Ureter (tissue), 1 donor: ENCODE measurements at places on chromosomes 11 and 22.

- no peak for DNase-seq
These were observed 215.5 kb upstream of the LARGE1 start for GRCh38 chr22:34135749-34136148.

DNA sequence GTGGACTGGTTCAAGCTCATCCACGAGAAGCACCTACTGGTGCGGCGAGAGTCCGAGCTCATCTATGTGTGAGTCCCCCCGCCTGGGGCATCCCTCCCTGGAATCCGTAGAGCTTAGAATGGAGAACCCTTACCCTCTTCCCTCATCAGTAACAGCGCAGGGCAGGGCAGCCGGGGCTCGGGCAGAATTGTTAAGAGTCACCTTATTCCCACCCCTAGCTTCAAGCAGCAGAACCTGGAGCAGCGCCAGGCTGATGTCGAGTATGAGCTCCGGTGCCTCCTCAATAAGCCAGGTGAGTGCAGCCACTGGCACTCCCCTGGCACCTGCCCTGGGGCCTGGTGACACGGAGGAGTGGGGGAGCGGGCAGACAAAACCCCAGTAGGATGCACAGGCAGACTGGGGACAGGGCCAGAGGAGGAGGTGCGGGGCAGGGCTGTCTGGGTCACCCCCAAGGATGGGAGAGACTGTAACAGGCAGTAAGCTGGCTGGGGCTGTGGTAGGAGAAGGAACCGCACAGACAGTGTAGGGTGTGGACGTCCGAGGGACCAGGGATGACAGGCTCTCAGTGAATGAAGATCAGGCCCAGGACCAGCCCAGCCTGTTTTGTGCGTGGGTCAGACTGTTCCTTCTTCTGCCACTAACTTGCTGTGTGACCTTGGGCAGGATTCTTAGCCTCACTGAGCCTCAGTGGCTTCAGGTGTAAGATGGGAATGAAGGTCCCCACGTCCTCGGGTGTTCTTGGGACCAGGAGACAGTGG lies 20.4 kb downstream of the C22orf23 start:
- DNase-seq = no peak

DNA sequence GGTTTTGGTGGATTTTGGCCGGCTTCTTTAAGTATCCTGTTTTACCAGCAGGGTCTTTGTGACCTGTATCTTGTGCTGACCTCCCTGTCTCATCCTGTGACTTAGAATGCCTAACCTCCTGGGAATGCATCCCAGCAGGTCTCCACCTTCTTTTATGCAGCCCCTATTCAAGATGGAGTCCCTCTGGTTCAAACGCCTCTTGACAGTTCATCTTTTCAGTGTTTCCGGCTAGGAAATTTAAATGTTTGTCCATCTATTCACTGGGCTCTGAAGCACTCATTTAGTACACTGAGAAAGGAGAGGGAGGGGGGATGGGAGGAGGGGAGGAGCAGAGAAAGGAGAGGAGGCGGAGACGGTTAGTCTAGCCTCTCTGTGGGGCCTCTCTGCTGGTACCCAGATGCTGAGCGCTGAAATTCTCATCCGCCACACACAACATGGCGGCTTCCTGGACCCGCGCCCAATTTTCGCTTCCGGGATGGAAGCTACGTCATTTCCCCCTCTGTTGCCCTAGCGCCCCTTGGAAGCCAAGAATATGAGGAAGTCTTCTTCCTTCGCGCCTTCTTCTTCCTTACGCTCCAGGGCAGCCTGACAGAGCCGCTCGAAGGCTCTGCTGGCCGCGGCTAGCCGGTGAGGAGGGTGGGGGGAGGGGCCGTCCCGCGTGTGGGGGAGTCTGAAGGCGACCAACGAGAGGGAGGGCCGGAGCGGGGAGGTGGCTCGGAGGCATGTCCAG lies 69.0 kb upstream of the SYT13 start:
- DNase-seq = peak; percentile 94

DNA sequence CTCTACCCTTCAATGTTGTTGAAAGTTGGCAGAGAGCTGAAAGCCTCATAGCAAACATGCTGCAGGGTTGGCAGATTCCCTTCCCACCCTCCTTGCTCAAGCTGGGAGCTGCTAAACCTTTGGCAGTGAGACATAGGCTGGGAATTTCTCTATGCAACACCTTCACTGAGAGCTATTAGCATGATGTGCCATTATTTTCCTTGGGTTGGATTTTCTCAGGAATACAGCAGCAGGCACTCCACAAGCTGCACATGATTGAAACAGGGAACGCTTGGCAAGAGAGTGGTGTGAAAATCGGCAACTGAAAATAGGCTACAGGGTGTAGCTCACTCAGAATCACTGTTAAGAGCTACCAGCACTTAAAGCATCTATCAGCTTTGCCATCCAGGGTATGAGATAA lies 9.6 kb upstream of the ALKBH3 start:
- DNase-seq = no peak

GRCh38 chr11:119624629-119625028 lies 104.4 kb downstream of the NECTIN1 start:
- DNase-seq = no peak

- no peak for DNase-seq
These were observed 7.8 kb upstream of the VSTM5 start for GRCh38 chr11:93858121-93858775.

DNA sequence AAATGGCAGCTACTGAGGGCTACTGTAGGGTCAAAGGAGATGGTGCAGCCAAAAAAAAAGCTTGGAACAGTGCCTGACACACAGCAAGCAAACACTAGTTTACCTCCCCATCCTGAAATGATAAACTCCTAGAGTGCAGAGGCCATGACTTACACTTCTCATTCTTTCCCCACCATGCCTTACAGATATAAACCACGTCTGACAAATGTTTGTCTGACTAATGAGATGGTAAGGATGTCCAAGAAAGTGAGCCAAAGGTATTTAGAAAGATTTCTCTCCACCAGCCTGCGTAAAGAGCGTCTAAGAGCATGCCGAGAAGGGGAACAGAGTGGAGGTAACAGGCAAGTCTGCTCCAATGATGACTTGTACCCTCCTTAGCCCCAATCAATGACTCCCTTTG lies 99.0 kb downstream of the LARGE1 start:
- DNase-seq = no peak

- DNase-seq = no peak
These were observed 70.2 kb upstream of the LMO1 start for GRCh38 chr11:8333811-8334401.

GRCh38 chr11:35311331-35311730 lies 108.0 kb downstream of the SLC1A2 start:
- DNase-seq = no peak

- no peak for DNase-seq
These were observed 12.9 kb upstream of the CASTOR1 start for GRCh38 chr22:30301995-30302809.

GRCh38 chr11:10725114-10725906 lies 25.7 kb upstream of the CTR9 start:
- no peak for DNase-seq

DNA sequence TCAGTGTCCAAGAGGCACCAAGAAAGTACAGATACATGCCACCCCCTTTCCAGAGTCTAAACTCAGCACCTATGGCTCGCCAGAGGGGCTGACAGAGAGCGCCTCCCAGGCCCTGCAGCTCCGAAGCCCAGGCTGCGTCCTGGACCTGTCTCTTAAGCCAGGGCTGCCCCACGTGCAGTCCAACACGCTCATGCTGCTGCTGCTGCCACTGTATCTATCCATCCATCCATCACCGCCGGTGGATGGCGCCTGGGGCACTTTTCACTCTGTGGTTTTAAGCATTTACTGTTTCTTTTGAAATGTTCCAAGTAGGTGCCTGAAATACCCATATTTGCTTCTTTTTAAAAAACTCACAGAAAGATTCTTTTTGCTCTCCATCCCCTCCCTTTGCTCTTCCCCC lies 41.8 kb downstream of the MACROD1 start:
- DNase-seq = no peak

GRCh38 chr11:95715777-95716241 lies 73.8 kb downstream of the FAM76B start:
- DNase-seq = no peak

DNA sequence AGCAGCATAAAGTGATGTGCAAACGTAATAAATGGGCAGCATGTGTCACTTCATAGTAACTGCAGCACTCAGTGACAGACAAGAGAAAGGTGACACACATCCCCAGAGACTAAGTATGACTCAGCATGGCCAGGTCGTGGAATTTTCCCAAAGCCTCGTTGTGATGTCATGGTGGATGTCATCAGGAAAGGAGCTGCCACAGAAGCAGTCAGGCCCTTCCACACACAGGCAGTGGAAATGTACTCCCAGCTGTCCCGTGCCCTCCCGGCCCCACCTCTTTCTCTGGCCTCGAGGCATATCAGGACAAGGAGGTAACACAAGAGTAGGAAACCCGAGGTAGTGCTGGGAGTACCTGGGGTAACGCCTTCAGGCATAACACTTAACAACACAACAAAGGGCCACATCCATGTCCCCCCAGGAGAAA lies 8.1 kb downstream of the PC start:
- DNase-seq = no peak

GRCh38 chr11:129249351-129249750 lies 57.2 kb upstream of the ARHGAP32 start:
- no peak for DNase-seq

DNA sequence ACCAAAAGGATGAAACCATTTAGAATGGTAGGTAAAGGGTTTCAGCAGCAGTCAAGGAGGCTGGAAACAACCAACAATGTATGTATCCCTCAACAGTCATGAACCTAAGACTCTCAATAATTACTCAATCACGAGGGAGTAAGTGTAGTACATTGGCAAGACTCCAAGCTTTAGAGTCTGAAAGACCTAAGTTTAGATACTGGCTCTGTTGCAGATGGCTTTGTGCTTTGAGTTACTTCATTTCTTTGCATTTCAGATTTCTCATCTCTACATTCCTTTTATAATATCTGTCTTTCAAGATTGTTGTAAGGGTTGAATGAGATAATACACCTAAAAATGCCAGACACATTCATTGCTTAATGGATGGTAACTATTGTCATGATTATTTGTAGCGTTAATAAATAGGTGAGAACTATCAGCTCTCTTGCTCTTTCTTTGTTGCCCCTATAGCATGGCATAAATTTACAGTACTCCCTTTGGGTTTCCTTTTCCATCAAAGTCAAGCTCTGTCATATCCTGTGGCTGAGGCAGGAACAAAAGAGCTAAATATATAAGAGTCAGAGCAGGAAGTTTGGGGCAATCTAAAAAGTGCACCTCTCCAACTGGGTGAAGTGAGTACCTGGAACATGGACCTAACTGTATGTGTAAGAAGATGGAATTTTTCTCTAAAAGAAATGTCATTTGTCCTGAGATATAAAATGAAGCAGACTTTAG lies 228.2 kb upstream of the ZC3H12C start:
- no peak for DNase-seq

GRCh38 chr22:17922925-17923903 lies 101.1 kb downstream of the MICAL3 start:
- no peak for DNase-seq
